T-helper 9 cell (primary cell): ENCODE measurements at places on chromosomes 3 and 15.

GRCh38 chr3:152865668-152866245, 30.8 kb downstream of the P2RY1 start:
- DNase-seq: no peak

DNA sequence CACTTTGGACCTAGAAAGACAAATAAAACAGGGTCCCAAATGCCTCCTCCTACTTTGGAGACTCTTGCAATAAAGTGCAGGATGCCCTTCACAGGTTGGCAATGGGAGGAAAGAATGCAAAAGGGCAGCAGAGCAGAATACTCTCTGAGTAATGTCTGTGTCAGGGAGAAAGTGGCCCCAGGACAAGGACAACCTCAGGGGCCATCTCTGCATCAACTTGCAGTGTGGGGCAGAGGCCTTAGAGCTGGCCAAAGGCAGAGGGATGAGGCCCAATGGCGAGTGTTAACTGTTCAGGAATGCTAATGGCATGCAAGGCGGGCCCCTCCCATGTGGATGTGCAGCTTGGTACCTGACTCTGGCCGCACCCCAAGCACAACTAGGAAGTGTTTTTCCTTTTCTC, 8.4 kb downstream of the UPK1B start:
- DNase-seq: no peak

- DNase-seq: no peak
These were observed 86.4 kb upstream of the DCLK3 start for GRCh38 chr3:36850743-36851142.

GRCh38 chr3:69205385-69205784, 83.0 kb upstream of the LMOD3 start:
- no peak for DNase-seq

GRCh38 chr3:169241991-169242707, 421.4 kb downstream of the MECOM start:
- no peak for DNase-seq

DNA sequence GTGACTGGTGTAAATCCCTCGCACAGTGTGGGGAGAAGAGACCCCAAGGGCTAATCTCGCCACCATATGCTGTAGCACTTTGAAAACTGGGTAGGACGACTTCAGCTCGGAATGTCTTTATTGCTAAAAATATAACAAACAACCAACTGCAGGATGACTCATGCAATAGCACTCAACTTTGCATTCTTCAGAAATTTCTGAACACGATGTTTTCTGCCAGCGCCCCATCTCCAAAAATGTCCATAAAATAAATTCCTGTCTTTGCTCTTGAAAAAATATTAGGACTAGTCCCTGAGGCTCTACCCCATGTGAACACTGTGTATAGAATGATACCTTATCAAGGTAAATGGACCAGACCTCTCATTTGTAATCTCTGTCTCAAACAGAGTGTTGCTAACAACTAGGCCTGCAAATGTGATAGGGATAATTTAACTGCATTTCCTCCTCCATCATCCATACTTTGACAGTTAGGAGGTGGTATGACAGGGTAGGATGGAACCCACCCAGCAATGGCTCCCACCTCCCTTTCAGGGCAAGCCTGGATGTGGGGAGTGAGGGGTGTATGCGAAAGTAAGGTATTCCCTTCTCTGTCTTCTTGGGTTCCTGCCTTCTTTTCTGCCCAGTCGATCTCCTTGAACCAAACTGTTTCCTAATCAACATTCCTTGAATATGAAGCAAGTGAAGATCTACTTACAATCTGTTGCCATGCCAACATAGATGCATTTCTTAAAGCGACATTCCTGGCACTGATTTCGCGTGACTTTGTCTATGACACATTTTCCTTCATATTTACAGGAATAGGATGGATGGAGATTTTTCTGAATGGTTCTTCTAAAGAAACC, 201.1 kb downstream of the NR1D2 start:
- no peak for DNase-seq

- DNase-seq: no peak
These were observed 28.9 kb downstream of the TLNRD1 start for GRCh38 chr15:81029414-81030300.

DNA sequence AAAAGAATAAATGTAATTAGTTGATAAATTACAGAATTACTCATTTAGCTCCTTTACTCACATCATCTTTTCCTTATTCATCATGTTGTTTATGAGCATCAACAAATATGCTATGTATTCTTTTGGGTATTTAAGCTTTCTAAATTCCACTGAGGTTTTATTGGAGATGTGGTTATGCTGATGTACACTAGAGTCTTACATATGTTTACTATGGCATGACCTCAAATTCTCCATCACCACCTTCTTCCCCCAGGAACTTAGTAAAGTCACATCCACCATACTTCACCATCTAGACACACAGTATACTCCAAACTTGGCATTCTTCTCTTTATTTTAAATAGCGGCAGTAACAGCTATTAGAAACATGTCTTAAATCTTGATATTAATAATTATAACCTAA, 74.1 kb upstream of the MELTF start:
- DNase-seq: no peak

GRCh38 chr3:128266453-128266852, 113.2 kb downstream of the EEFSEC start:
- DNase-seq: no peak

DNA sequence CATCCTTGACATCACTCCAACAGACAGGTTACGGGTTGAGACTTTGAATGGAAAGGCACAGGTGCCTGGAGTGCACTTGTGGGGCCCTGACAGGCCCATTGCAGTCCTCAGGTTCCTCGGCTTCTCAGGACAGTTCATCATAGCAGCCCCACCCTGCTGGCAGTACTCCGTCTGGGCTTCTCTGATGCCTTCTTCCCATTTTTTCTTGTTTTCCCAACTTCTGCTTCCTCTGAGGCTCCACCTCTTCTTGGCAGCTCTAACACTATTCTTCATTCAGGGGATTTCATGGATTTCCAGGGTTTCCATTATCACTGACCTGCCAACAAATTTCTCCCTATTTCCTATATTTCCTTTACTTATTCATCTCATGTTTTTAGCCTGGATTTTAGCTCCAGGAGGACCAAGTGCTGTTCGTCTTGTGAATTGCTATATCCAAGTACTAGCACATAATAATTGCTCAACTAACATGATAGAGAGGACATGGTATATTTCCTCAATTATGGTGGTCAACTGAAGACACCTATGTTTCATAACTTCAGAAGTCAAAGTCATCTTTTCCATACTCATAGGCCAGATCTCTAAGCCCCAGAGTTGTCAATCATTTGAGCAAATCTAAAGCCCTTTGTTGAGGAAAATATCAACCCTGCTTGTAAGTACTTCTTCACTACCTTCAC, 16.2 kb downstream of the NCEH1 start:
- DNase-seq: no peak

DNA sequence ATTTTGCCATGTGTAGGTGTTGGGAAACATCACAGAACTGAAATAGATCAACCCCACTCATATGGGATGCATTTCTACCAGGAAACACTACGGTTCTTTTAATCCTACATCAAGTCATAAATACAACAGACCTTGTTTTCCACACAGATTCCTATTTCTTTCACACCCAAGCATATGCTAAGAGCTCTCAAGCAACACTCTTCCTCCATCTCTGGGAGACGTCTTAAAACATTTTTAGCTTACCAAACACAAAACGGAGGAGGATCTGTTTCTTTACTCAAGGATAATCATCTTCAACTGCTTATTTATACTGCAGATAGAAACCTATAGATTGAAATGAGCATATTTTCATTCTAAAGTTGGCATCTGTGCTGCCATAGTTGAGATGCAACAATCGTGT, 5.1 kb downstream of the GJD2 start:
- DNase-seq: no peak

- no peak for DNase-seq
These were observed 10.6 kb upstream of the CPB1 start for GRCh38 chr3:148816981-148817525.

- no peak for DNase-seq
These were observed 18.2 kb downstream of the ZNF592 start for GRCh38 chr15:84766461-84767035.

- DNase-seq: no peak
These were observed 90.5 kb upstream of the MYRIP start for GRCh38 chr3:39718674-39719595.

DNA sequence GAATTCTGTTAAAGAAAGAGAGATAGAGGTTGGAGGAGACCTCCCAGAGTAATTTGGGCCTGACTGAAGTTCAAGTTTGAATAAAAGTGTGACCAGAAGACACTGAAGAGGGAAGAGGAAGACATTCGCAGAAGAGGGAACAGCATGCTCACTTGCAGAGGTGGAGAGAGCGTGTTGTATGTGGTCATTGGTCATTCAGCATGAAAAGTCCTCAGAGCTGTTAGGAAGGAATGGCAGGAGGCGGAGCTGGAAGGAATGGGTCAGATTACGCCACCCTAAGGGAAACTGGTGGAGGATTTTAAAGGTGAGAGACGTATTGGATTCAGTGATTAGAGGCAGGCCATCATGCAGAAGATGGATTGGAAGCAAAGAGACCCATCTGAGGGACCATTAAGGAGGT, 41.6 kb downstream of the IQCH start:
- DNase-seq: no peak

- no peak for DNase-seq
These were observed 43.2 kb downstream of the GOLIM4 start for GRCh38 chr3:168052515-168052914.

DNA sequence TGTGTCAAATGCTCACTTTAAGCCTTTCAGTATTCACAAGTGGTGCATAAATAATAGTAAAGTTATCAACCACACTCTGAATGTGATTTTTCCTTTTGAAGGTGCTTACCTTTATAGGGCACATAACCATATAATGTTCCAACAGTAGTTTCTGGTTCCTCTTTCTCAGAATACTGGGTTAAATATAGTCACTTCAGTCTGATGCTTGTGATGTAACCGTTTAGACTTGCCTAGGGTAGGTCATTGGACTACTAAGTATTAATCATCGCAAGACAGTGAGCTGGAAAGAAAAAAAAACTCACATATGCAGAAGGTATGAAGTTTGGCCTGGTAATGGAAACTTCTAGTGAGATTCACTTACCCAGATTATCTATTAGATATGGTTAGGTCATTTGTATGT, 1.9 kb downstream of the KBTBD8 start:
- DNase-seq: no peak

DNA sequence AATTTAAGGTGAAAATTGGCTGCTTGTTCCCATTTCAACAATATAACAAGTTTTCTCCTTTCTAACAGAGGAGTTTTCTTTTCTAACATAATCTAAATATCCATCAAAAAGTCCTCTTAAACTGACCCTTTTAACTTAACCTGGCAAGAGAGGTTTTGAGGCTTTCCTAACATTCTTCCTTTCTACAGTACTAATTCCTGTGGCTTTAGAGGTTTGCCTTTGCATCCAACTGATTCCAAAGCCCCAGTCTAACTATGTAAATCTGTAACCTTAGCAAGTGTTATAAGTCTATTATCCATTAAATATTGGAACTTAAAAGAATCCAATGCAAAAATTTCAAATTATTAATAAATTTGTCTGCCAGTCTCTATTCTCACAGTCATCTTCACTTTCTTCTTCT, 134.1 kb downstream of the ISL2 start:
- no peak for DNase-seq

GRCh38 chr15:98843844-98844243, 163.7 kb downstream of the PGPEP1L start:
- DNase-seq: no peak

DNA sequence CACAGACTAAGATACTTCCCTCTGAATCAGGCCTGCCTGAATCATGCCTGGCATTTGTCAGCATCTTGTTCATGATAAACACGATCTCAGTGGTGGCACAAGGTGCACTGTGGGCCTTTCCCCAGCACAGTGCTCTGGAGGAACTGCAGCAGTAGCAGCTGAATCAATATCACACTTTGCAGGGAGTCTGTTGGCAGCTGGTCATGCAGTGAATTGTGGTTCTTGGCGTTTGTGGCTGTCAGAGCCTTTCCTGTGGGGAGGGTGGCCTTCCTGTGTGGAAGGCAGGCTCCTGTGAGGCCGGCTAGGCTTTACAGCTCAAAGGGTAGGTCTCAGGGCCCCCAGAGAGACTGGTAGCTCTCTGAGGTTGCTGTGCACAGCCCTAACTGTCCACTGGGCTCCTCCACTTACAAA, 54.4 kb upstream of the TLE3 start:
- no peak for DNase-seq

DNA sequence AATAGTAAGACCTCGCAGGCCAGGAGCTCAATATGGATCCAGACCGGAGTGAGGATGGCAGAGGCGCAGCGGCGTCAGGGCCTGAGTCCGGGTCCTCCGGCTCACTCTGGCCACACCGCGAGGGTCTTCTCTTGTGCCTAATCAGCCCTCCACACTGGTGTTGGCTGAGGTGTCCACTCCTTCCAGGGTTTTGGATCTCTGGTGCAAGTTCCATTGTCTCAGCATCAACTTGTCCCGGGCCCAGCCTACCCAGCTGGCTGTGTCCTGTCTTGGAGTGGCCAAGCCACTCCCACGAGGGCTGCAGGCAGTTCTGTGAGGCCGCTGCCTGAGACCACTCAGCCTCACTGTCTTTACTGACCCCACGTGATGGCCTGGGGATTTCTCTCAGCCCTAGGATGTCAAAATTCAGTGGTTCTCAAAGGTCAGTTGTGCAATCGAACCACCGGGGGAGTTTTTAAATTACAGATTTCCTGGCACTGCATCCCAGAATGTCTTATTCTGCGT, 12.6 kb upstream of the GOLGA6L7 start:
- DNase-seq: no peak

DNA sequence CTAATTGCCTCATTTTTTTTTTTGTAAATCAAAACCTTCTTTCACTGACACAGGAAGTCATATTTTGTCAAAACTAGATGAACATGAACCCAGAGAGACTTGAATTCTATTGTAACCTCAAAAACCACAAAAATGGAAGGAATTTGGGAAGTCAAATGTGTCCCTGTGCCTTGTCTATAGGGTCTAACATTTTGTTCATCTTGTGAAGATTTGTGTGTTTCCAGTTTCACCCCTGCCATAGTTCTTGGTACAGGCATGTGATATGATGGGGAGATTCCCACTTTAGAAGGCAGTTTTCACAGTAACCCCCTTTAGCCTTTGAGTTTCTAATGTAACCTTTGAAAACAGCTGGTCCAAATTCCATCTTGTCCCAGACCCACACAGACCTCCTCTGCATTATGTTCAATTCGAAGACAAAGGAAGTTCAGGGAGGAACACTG, 318.5 kb upstream of the ADAMTS9 start:
- no peak for DNase-seq

- DNase-seq: no peak
These were observed 25.2 kb upstream of the C2CD4B start for GRCh38 chr15:62190274-62190673.

- DNase-seq: no peak
These were observed 161.6 kb downstream of the MYRIP start for GRCh38 chr3:39970982-39971381.
